ENCODE measurements at places on chromosomes 3 and 15. TPM values are rescaled to one million over a fixed set of nuclear protein-coding genes. Genes with fewer than 3 reads are reported as not detected.

GRCh38 chr15:76233921-76234320 lies 77.3 kb downstream of the ETFA start:
- DNase-seq: no peak

- no peak for DNase-seq
Observed at GRCh38 chr3:31953091-31953490, 28.0 kb downstream of the OSBPL10 start.

DNA sequence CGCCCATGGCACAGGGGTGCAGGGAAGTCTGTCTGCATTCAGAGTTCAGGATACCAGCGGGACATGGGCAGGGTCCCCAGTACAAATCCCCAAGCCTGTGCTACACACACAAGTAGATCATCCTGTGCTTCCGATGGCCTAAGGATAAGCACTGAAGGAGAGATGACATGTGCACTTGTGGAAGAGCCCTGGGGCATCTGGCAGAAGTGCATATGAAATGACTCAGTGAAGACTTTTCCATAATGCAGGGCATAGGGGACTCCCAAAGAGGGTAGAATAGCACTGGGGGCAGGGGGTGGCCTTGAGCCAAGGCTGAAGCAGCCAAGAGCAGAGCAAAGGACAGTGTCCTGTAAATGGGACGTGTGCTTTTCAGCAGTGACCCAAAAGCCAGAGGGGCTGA lies 22.9 kb downstream of the ADAMTS17 start:
- DNase-seq: no peak

- DNase-seq: no peak
Observed at GRCh38 chr15:65289261-65289854, 2.7 kb upstream of the PARP16 start.

GRCh38 chr15:80183886-80184285 lies 31.1 kb downstream of the FAH start:
- DNase-seq: no peak

The TNNC1 gene
- total RNA-seq: 5.8 TPM

The RBPMS2 gene
- total RNA-seq: 243 TPM

DNA sequence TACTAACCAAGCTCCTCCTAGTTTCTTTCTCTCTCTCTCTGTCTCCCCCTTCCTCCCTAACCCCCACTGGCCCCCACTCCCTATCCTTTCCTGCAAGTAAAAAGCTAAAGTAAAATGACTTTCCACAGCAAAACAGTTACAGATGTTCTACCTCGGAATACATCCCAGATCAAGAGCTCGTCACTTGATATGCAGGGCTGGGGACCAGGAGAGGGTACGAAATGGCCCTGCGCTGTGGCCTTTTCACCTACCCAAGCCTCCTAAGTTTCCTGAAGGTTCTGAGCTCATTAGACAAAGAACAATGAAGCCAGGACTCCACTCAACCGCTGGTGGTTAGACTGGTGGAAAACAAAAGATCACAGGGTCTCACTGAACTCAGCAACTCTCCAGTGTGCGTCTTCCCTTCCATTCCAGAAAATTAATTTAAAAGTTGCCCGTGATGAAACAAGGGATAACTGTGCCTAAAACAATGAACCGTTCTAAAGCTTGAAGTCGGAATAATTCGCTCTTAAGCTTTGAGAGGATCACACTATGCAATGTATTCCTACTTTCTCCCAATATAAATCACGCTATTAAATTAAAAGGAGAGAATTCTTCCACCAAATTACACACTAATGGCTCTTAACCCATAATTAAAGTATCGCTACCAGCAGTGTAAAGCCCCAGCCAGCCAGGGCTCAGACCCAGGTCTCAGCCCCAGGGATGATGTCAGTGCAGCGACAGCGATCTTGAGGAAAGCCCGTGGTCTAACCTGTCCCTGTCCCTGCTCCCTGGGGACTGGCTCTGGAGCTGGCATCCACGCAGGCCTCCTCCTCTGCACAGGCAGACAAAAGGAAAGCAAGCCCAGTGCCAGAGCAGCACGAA lies 5.0 kb downstream of the VGLL4 start:
- no peak for DNase-seq

DNA sequence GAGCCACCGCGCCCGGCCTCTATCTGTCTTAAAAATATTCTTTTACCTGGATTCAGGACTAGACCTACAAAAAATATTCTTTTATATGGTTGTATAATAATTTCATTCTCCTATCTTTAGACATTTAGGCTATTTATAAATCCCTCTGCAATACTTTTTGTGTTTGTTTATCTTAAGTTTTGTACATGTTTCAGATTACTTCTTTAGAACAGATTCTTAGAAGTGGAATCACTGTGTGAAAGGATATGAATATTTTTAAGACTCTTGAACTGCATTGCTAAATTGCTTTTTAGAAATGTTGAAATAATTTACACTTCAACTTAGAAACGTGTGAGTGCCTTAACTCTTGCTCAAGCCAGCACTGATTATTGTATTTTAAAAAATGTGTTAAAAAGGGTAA lies 131.3 kb upstream of the PTX3 start:
- no peak for DNase-seq

DNA sequence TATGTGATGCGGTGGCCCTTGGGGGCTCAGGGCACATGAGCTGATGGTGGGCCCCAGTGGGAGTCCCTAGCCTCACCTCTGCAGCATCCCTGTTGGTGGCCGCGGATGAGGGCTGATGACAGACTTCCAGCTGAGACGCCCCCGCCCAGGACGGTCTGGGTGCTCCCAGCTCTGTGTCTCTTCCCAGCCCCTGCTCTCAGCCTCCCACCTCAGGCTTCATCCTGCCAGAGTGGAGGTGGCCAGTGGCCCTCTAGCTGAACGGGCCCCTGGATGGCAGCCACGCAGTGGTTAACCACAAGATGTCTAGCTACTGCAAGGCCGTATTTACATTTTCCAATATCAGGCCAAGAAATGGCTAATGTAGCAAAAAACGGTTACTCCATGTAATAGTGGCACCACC lies 205.3 kb upstream of the LINGO1 start:
- DNase-seq: no peak

- DNase-seq: no peak
Observed at GRCh38 chr3:11367143-11367693, 95.0 kb downstream of the ATG7 start.

GRCh38 chr3:127764841-127765362 lies 57.4 kb downstream of the MGLL start:
- DNase-seq: no peak

DNA sequence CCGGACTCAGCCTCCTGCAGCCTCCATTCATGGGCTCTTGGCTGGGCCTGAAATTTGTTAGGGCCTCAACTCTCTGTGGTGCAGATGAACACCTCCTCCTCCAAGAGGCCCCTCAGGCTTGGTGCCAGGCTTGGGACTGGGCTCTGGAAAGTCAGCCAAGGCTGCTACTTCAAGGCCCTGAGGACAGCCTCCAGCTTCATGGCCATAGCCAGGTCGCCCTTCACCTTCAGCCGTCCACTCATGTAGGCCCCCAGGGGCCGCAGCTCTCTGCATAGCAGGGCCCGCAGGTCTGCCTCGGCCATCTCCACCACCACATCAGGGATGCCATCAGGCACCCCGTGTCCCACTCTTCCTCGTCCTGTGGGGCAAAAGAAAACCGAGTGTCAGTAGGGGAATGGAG lies 8.3 kb downstream of the STOML1 start:
- DNase-seq: no peak

DNA sequence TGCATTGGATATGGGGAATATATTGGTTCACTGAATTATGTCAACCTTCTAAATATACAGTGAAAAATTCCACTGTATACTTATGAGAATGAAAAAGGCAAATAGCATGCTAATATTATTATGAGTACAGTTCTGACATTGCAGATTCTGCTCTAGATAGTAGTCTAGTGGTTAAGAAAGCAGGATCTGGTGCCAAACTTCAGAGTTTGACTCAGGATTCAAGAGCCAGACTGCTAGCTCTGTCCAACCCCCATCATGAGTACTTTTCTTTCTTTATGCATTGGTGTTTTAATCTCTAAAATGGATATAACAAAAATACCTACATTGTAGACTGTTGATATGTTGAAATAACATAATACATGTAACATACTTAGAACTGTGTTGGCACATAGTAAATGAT lies 57.3 kb upstream of the PLSCR4 start:
- no peak for DNase-seq

DNA sequence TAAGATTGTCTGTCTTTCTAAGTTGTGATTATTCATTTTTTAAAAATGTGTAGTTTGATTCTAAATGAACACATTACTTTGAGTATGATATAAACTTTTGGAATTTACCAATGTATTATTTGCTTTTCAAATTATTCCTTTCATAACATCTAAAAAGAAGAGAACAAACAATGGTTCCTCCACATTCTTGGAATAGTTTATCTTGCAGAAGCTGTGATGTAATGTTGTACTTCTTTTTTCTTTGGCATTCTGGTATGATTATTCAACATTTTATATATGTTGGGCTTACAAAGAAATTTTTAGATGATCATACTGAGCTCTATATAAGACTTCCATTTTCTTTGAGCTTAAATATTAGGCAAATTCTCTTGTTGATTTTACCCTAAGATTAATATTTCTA lies 419.2 kb downstream of the DIPK2A start:
- DNase-seq: no peak

The MYLK gene
- total RNA-seq: 15.5 TPM

DNA sequence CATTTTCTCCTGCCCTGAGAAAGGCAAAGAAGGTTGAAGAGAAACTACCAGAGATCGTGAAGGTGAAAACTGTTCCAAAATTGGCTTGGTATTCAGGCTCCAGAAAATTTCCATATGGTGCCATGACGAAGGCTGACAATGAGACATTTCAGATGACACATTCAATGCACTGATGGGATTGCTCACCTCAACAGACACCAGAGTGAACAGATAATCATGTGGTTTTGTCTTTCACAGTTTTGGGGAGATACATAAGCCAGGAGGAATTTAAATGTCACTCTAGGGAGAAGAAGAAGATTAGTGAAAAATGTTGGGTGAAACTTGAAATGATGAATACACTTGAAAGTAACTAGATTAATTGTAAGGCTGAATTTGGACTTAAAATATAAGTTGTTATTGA lies 339.7 kb upstream of the EPHA3 start:
- no peak for DNase-seq

GRCh38 chr15:40279437-40280141 lies 3.3 kb downstream of the ANKRD63 start:
- peak; percentile 99 for DNase-seq

DNA sequence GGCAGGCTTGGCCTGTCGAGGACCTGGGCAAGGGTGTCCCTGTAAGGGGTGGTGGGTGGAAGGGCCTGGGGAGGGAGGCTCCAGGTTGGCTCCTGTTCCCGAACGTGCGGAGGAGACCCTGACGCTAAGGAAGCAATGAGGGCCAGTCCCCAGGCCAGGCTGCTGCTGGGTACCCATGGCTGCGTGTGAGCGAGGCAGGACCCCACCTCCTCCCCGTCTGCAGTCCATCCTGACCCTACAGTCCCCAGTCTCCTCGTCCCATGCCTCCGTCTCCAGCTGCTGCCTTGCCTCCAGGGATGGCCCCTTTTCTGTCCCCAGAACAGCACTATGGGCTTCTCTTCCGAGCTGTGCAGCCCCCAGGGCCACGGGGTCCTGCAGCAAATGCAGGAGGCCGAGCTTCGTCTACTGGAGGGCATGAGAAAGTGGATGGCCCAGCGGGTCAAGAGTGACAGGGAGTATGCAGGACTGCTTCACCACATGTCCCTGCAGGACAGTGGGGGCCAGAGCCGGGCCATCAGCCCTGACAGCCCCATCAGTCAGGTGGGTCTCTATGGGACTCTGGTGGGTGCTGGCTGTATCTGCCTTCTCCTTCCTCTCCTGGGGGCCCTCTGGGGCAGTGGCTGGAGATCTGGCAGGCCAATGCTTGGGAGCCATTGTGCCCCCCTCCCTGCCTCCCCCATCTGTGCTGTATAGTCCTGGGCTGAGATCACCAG lies 571 bp downstream of the FES start:
- DNase-seq: no peak

- DNase-seq: no peak
Observed at GRCh38 chr3:177281292-177282118, 84.2 kb upstream of the TBL1XR1 start.

DNA sequence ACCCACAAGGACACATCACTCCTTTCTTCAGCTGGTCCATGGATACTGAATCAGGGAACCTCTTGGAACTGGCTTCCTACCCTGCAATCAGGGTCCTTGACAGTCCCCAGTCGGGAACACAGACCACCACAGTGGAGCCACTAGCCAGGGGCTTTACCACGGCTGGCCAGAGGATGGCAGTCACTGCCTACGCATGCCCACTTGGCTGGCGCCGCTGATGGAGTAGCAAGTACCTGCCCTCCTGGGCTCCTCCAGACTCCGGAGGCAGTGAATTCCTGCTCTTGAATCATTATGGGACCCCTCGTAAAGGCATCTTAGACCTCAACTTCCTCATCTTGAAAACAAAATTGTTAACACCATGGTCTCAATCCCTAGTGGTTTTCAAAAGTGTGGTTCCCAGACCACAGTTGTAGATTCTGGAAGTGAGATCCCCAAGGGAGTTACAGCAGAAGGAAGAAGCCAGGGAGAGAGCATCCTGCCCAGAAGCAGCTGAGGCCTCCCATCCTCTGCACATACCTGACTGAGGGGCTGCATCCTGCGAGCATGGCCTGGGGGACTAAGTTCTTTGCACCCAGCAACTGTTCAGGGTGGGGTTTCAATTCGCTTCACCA lies 9.1 kb upstream of the SKIC8 start:
- DNase-seq: peak; percentile 94

GRCh38 chr3:66997560-66998112 lies 471 bp upstream of the KBTBD8 start:
- no peak for DNase-seq

- no peak for DNase-seq
Observed at GRCh38 chr15:88985547-88986393, 72.6 kb upstream of the MFGE8 start.

DNA sequence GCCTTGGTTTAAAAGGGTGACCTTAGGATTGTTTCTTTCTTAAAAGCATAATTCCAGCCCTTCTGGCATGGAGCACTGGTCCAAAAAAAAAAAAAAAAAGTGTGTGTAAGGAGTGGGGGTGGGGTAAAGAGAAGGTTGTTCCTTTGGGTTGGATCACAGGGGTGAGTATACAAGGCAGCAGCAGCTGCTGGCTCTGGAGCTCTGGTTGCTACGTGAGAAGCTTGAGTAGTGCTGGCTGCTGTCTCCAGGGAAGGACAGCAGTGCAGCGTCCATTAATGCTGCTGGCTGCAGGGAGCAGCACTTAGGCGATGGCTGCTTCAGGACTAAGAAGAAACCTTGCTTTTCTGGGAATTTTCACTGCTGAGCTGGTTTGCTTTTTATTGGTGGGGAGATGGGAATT lies 2.3 kb downstream of the SETD5 start:
- peak; percentile 49 for DNase-seq

The GASK1A gene
- total RNA-seq: 7.9 TPM

The CPEB1 gene
- 4.0 TPM for total RNA-seq

GRCh38 chr15:94229591-94230369 lies 1.6 kb upstream of the MCTP2 start:
- no peak for DNase-seq

GRCh38 chr15:29774900-29775299 lies 47.4 kb downstream of the TJP1 start:
- DNase-seq: no peak

- DNase-seq: no peak
Observed at GRCh38 chr15:27512281-27513001, 541.5 kb downstream of the GABRG3 start.

The MELTF gene
- 3.5 TPM for total RNA-seq

The RHOV gene
- 2.7 TPM for total RNA-seq

All from H1 (cell line).